ENCODE measurements at places on chromosomes 2 and 18. TPM values are rescaled to one million over a fixed set of nuclear protein-coding genes. Genes with fewer than 3 reads are reported as not detected.

- DNase-seq, result peak; percentile 97
Observed at GRCh38 chr18:48548011-48548771, 9.4 kb downstream of the CTIF start.

GRCh38 chr2:65630643-65631042, 198.2 kb upstream of the SPRED2 start:
- DNase-seq, result peak; percentile 47

DNA sequence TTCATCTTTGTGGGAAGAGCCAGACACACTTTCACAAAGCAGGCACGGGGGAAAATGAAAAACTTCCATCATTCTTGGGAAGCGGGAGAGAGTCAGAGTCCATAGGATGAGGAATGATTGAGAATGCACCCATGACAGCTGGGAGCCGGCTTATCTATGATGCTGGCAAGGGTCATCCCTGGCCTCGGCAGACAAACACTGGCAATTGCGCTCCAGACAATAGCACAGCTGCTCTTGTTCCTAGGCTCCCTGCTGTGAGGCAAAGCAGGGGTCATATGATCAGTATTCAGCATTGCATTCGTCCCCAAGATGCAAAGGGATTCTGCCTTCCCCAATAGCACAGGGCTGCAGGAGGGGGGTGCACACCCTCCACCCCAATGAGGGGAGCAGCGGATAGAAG, 33.0 kb downstream of the CYRIA start:
- no peak for DNase-seq

DNA sequence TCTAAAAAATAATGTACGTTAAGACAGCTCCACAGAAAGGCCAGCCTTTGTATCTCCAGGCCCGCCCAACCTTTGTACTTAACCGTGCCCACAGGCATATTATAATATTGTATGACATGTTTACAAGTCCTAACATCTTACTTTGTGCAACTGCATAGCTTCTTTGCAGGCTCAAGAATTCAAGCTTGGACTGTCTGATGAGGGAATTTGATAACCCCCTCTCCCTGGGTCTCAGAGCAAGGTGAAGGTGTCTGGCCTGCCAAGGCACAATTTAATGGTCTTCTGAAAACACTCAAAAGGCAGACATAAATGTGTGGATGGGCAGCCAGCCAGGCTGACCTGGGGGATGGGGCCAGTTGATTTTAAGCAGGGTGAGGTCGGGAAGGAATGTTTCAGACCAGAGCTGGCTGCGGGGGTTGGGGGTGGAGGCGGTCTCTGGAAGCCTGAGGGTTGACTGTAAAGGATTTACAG, 732.7 kb upstream of the FANCL start:
- DNase-seq, result no peak

The RAX gene
- total RNA-seq, result not detected
